ENCODE measurements at places on chromosomes 6 and 20.

DNA sequence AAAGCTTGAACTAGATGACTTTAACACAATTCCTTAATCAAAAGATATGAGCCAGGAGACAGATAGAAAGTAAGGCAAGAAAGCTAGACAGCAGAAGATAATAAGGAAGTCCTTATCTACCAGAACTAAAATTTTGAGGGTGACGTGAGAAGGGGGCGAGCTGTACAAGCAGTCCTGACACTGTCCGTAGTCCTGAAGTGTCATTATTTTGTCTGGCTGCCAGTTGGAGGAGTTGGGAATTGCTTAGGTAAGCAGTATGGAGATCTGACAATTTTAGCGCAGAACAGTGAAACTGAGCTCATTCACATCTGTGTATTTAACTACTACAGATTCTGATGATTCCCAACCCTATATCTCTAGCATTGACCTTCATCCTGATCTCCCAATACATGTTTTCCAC is 25.8 kb upstream of the CEP85L start:
- DNase-seq, result no peak

DNA sequence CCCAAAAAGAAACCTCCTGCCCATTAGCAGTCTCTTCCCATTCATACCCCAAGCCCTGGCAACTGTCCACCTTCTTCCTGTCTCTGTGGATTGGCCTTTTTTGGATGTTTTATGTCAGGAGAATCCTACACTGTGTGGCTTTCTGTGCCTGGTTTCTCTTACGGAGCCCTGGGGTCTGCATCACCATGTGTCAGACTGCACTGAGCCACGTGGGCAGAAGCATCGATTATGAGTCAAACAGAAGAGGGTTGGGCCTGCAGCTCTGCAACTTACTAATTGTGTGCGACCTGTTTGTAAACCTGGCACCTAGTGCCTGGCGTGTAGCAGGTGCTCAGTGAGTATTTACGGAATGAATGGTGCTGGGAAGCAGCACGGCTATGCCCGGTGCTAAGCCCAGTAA is 62.6 kb downstream of the IGF2R start:
- DNase-seq, result no peak

DNA sequence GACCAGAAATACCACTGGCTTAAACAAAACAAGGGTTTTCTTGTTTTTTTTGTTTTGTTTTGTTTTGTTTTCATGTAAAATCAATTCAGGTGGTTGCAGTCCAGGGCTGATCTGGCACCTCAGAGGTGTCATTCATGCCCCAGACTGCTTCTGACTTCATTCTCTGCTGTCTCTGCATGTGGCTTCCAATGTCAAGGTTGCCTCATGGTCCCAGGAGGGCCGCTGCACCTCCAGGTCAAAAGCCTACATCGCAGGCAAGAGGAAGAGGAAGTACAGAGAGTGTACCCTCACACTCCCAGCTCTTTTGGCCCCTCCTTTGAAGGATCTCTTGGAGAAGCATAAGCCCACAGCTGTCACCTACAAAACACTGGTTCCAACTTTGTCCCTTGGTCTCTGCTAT is 1.4 kb upstream of the BTN3A1 start:
- no peak for DNase-seq

DNA sequence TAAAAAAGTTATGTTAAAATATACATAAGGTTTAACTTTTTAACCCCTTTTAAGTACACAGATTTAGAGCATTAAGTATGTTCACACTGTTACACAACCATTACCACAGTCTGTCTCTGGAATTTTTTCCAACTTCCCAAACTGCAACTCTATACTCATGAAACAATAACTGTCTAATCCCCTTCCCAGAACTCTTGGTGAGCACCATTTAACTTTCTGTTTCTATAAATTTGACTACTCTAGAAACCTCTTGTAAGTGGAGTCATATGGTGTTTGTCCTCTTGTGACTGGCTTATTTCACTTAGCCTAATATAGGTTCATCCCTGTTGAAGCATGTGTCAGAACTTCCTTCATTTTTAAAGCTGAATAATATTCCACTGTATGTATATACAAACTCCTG is 98.1 kb downstream of the MAP3K7 start:
- DNase-seq, result no peak

GRCh38 chr6:88031550-88031949 is 16.1 kb upstream of the SPACA1 start:
- DNase-seq, result no peak

DNA sequence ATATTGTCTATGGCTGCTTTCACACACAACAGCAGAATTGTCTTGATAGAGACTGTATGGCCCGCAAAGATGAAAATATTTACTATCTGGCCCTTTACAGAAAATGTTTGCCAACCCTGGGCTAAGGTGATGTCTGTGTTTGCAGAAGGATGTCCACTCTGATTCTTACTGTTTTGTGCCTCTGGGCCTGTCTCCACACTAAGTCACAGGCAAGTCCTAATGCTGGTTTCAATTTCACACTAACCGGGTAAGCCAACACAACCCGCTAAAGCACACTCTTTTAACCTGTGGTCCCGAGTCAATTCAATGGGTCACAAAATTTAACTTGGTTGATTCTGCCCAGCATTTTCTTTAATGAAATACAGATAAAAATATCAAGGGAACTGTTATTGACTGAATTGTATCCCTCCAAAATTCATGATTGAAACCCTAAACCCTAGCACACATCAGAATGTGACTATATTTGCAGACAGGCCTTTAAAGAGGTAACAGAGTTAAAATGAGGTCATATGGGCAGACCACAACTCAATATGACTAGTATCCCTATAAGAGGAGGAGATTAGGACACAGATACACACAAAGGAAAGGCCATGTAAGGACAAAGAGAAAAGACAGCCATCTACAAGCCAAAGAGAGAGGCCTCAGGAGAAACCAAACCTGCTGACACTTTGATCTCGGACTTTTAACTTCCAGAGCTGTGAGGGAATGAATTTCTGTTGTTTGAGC is 78.4 kb downstream of the FYN start:
- DNase-seq, result no peak

DNA sequence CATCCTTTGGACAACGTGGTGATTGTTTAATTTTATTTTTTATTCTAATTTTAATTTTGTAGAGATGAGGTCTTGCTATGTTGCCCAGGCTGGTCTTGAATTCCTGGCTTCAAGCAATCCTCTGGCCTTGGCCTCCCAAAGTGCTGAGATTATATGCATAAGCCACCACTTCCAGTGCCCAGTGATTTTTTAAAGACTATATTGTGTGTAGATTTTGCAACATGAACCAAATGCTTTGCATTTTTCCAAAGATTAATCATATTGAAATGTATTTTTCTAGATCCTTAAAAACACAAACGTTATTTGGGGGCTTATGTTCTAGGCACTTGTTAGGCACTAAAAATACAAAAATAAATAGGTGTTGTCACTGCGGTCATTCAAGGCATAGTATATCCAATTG is 117.6 kb upstream of the CCN2 start:
- DNase-seq, result no peak

DNA sequence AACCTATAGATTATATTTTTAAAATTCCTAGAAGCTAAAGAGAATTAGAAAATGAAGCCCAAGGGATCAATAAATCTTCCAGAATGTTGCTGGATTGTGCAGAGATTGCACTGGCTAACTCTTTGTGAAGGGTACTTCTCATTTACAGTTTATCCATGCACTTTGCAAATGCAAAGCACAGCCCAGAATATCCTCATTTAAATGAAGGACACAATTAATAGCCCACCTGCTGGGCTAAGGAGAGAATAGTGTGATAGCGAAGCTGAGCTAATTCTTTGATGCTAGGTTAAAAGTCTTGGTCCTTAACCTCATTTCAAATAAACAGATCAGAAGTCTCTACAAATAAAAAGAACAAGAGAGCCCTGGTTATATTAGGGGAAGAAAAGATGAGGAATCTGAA is 72.5 kb downstream of the SMPDL3A start:
- DNase-seq, result no peak

All from stromal cell of bone marrow (primary cell).